AG09309 (cell line): ENCODE measurements at places on chromosomes 5 and 9.

DNA sequence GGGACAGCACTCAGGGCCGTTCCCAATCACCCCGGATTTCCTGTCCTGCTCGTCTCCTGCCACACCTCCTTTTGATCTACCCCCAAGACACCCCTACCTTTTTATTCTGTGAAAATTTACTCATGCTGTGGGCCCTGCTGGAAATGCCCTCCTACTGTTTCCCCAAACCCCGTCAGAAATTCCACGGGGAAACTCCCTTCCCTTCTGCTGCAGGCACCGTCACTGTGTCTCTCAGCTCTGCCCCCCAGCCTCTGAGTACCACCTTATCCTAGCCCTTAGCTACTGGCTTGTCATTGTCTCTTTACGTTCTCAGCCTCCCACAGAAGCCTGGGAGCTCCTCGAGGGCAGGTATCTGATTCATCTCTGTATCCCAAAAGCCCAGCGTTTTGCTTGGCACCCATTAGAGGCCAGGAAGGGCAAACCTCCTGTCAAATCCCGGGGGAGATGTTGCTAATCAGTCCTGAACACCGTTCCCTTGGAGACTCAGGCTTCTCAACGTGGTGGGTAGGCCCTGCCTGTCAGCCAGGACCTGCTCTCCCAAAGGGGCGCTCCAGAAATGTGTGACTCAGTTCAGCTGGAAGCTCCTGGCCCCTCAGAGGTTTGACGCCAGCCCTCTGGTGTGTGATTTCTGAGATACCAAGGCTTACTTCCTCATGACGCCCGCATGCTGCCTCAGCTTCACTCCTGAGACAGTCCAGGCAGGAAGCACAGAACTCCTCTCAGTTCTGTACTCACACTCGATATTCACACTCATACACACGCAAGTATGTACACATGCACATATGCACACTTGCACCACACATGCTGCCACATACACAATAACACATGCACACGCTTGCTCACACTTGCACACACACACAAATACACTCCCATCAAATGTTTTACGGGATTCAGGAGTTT lies 50.7 kb upstream of the GRHPR start:
- DNase-seq = no peak

GRCh38 chr9:97315550-97315949 lies 8.1 kb downstream of the CCDC180 start:
- DNase-seq = peak; percentile 18

GRCh38 chr5:9233712-9234111 lies 312.2 kb downstream of the SEMA5A start:
- DNase-seq = no peak

GRCh38 chr5:56813302-56813701 lies 2.0 kb upstream of the MAP3K1 start:
- DNase-seq = no peak

- no peak for DNase-seq
Observed at GRCh38 chr9:32339424-32339823, 45.0 kb upstream of the ACO1 start.

GRCh38 chr9:83327323-83327722 lies 210.9 kb downstream of the FRMD3 start:
- DNase-seq = no peak
